ENCODE measurements at places on chromosomes 6 and 20.

DNA sequence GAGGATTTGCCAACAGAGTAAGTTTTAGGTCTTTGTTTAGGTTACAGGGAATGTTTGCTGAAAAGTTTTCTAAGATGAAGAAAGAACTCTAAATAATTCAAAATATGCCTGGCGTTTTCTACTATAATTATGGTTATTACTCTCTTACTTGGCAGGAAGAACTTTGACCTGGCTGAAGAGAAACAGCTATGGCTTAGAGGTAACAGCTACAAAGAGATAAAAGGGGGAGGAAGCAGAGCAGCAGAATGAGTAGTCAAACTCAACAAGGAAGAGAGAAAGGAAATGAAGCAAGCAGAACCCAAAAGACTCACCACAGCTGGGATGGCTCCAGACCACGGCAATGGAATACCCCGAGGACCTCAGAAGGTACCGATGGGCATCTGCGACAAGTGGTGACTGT lies 95.6 kb downstream of the KIF16B start:
- DNase-seq = no peak

GRCh38 chr20:2005359-2005758 lies 11.5 kb upstream of the PDYN start:
- DNase-seq = no peak

GRCh38 chr6:101851911-101852310 lies 458.4 kb downstream of the GRIK2 start:
- DNase-seq = no peak

- DNase-seq = no peak
These were observed 727 bp downstream of the MRS2 start for GRCh38 chr6:24403501-24403824.

DNA sequence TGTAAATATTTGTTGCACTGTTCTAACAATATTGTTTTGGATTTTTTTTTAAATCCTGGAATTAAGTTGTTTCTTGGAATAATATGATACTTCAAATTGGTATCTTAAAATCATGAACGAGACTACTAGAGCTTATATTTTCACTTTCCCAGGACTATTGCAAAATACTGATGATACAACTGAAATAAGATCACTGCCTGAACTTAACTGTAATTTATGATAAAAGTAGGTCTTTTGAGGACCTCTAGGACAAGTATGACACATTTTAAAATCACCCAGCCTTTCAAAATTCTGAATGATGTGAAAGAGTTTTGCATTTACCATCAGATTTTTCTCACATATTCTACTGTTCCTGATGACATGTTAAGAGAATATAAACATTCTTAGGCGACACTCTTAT lies 8.6 kb upstream of the UBE2J1 start:
- no peak for DNase-seq

DNA sequence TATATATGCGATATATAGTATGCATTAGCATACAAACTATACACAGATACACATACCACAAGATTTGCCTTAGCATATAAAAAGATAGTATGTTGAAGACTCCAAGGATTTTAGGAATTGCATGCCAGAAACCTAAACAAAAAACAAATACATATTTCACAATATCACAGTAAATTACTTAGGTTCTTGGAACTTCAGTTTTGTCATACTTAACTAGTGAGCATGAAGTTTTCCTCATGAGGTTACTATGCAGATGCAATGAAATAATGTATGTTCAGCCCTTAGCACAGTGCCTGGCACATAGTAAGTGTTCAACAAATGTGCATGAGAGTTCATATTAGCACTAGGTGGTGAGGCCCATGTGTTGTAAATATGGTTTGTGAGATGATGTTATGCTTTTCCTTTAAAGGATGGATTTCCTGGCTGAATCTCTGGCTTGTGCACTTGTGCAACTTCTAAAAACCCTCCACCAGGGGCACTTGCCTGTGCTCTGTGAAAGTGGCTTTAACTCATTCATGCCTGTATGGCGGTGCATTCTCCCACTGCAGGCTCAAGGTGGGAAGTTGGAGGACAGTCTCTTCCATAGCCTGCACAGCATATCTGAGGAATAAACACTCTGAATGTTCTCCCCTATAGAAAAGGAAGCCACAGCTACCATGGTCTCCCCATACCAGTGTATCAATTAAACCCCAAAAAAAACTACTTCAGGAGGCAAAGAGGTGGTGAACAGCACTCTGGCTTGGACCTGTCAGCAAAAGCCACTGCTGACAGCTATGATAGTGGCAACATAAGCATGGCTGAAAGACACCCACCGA lies 624.1 kb upstream of the CDH4 start:
- DNase-seq = no peak

DNA sequence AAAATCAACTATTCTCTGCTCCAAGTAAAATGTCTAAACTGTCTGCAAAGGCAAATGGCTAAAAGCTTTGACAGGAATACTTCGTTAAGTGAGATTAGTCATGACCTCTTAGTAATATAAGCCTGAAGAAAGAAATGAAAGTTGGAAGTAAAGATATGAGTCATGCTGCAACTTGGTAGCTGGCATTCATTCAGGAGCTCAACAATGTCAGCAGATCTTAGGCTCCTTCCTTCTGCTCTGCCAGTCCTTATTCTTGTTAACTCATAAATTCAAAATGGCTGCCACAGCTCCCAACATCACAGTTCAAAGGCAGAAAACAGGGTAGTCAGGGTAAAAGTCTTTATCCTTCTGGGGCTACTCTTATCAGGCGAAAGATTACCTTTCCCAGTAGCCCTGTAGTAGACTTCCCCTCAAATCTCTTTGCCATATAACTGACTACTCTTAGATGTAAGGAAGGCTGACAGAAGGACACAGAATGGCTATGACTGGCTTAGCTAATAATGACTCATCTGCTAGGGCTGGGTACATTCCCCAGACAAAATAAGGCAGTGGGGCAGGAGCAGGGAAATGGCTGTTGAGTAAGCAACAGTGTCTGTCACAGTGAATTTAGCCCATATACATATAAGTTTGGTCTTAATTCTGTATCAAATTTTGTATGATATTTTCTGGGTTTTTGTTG lies 24.4 kb upstream of the C6orf62 start:
- no peak for DNase-seq

- no peak for DNase-seq
These were observed 72.6 kb downstream of the ARID1B start for GRCh38 chr6:156849806-156850205.

- no peak for DNase-seq
These were observed 47.4 kb upstream of the HS3ST5 start for GRCh38 chr6:114390176-114390575.

DNA sequence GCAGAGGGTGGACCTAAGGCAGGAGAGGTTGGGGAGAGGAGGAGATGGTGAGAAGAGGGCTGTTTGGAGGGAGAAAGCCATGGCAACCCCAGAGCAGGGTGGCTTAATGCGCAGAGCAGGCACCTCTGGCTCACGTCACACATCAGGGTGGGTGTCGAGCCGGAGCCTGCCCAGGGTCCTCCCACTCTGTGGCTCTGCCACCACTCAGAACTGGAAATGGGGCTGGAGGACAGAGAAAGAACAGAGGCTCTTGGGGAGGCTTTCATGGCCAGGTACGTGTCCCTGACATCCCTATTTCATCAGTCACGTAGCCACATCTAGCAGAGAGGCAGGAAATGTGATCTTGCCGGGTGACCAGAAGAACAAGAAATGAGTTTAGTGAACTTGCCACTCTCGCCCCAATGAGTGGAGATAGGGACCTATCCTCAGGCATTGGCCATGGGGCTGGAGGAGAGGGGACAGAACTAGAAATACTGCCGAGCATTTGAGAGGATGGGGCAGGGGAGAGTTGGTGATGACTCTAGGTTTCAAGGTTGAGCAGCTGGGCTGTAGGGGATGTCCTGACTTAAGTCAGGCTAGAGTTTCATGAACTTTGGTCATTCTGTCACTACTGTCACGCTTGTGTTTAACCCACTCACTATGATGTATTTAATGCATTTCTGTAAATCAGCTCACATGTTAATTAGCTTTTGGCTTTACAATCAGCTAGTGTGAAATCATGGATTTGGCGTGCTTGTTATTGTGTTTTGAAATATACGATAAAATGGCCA lies 52.7 kb downstream of the CDH26 start:
- DNase-seq = no peak

DNA sequence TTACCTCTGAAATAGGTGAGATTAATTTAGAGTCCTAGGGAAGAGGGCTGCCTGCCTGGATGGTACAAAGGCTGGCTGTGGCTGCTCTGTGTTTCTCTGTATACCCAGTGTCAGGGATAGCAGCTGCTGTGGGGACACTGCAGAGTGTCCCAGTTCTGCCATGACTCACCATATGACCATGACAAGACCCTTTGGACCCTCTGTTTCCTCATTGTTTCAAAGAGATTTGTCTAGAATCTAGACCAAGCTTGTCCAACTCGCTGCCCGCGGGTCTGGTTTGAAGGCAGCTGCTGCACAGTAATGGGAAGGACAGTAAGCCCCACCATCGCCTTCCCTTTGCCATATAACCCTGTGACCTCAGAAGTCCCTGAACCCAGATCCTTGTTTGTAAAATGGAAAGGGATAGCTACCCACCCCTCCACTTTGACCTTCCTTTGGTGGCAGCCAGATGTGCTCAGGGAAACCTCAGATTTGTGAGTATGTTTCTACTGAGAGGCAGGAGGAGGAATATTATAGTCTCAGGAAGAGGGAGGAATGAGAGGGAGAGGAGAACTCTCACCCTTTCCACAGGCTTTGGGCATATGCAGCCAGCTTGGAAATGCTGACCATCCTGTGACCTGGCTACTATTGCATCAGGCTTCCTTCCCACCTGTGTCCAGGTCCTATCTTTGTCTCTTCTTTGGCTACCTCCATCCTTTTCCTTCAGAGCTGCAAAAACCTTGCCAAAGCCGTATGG lies 14.0 kb downstream of the PLCG1 start:
- DNase-seq = no peak

DNA sequence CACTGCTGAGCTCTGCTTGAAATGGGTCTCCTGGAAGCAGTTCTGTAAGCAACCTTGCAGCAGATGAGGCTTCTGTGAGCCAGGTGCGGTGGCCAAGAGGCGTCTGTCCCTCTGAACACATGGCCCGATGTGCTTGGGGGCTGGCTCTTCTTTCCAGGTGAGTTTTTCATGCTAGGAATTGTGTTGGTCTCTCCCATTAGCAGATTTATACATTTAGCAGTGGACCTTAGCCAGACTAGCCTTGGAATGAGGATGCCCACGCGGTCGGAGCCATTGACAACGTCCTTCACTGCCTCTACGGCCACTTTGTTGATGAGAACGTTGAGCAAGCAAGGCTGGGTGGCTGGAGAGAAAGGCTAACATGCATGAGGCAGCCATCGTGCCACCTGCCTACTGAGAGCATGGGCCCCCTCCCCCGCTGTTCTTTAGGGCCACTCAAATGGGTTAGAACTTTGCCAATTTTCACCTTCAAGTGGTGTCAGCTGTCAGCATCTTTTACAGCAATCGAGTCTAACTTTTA lies 33.5 kb downstream of the ERMARD start:
- DNase-seq = no peak

DNA sequence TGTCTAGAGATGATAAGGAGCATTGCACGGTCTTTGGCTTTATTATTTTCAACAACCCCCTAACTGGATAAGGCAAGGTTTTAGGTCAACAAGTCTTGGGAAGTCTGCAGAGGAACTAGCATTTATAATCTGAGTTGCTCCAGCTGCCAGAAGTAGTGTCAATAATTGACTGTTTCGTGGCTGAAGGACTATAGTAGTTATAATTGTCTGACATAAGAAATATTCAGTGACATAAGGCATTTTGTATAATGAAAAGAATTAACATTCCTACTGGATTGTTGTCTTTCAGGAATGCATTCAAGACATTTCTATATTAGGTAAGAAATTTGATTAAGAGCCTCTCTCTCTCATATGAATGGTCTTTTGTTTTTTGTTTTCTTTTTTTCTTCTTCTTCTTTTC lies 136.9 kb upstream of the SGK1 start:
- no peak for DNase-seq

DNA sequence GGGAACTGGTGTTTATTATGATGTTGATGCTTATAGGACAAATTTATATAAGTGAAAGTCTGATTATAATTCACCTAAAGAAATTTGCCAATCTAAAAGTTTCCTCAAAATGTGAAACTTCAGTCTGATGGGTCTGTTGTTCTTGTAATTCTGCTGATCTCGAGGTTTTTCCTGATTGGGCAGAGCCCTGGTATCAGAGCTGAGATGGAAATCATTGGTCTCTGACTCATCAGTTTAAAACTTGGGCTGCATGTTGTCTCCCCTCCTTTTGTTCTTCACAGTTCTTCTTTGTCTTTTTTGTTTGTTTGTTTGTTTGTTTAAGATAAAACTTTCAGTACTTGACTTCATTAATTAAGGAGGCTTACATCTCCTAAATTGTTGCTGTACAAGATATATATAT lies 5.9 kb downstream of the SMAP1 start:
- no peak for DNase-seq

GRCh38 chr6:137341681-137342195 lies 122.6 kb upstream of the IFNGR1 start:
- DNase-seq = peak; percentile 40

GRCh38 chr6:118812970-118813369 lies 81.0 kb upstream of the ASF1A start:
- no peak for DNase-seq

DNA sequence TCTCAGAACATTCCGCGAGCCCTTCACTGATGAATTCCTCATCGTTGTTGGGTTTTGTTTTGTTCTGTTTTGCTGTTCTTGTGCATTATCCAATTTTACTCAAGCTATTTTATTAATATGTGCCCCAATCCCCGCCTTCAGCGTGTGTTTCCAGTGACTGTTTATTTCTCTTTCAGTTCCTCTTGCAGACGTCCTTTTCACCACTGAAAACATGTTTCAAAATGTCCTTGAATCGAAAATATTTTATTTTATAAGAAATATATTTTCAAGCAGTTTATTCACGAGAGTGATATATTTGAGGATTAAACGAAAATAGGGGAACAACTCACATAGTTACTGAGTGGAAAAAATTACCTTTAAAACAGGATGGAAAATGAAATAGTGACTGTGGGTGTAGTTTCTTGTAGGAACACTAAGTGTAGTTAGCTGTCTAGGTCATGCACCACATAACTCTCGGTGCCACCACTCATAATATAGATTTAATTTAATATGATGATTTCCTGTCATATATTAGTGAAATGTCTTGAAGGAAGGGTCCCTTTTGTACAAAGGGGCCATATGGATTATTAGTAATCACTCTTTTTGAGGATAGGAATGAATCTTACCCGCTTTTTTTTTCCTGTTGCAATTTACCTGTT lies 45.3 kb upstream of the HDDC2 start:
- no peak for DNase-seq

GRCh38 chr20:32457479-32457986 lies 99.4 kb downstream of the ASXL1 start:
- DNase-seq = no peak

GRCh38 chr6:52403086-52403485 lies 17.1 kb upstream of the EFHC1 start:
- no peak for DNase-seq

GRCh38 chr6:106186172-106186571 lies 100.0 kb downstream of the PRDM1 start:
- DNase-seq = no peak

DNA sequence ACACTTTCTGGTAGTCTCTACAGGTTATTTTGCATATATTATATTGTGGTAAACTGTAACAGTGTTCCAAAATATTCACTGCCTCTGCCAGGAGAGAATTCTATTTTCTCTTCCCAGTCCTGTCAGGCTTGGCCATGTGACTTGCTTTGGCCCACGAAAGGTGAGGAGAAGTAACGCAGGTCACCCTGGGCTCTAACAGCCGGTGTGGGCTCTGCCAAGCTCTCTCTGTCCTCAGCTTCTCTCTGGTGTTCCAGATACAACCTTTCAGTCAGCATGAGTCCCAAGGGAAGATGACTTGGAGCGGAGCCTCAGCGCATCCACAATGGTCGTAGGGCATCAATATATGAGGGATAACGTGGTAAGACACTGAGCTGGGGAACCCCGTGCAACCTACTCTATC lies 113.0 kb upstream of the RREB1 start:
- DNase-seq = no peak

GRCh38 chr6:150470960-150471665 lies 102.3 kb downstream of the IYD start:
- DNase-seq = no peak

Measured in T-cell (primary cell).